ENCODE measurements at places on chromosomes 6 and 20.
A peak's percentile ranks its signal among the peaks of the same experiment; 100 is the strongest.

GRCh38 chr20:38706509-38706908 is 17.8 kb upstream of the SLC32A1 start:
- DNase-seq: no peak
- H3K27me3 ChIP-seq: peaks cover 74% of the 10 kb centered on the region
- no peaks in the 10 kb centered on the region for H3K4me1 ChIP-seq
- H3K27ac ChIP-seq: no peak overlapping the region
- H3K4me3 ChIP-seq: no peak overlapping the region

DNA sequence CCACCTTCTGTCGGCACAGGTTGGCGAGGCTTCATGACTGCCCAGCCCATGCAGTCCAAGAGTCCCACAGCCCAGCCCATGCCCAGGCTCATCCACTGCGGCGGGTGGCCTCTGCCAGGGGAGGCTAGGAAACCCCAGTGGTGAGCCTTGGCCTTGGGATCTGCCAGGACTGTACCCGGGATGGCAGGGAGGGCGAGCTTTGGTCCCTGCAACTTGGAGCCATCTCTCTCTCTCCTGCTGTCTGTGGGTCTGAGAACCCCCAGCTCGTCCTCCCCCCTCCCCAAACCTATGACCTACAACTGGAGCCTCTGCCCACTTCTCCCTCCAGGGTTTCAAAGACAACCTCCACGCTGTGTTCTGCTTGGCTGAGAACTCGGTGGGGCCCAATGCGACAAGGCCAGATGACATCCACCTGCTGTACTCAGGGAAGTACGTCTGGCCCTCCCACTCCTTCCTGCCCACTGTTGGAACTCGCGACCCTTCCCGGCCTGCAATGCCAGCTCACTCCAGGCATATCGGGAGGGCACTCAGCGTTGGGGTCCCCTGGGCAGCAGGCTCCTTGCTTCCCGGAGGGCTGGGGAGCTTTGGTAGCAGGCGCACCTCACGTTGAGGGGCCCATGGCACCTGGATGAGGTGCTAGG is 19.7 kb downstream of the NPEPL1 start:
- no peak overlapping the region for H3K4me3 ChIP-seq
- DNase-seq: peak; percentile 49
- no peak overlapping the region for H3K27ac ChIP-seq
- no peaks in the 10 kb centered on the region for H3K4me1 ChIP-seq

DNA sequence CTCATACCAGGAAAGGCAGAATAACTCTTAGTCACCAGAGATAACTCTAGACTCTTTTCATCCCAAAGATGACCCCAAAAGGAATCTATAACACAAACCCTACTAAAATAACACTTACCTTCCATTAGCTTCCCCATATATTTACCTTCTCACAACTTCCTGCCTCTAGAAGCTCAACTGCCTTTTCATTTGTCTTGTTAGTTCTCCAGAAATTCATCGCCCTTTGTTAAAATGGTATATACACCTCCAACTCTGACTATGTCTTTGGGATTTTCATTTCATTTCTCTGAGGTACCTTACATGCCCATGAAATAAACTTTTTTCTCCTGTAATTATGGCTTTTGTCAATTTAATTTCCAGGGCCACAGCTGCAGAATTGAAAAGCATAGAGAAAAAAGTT is 33.5 kb downstream of the GCM1 start:
- no peak overlapping the region for H3K4me3 ChIP-seq
- no peaks in the 10 kb centered on the region for H3K36me3 ChIP-seq
- H3K4me1 ChIP-seq: peaks cover 11% of the 10 kb centered on the region
- H3K27ac ChIP-seq: no peak overlapping the region
- DNase-seq: no peak
- no peaks in the 10 kb centered on the region for H3K27me3 ChIP-seq

GRCh38 chr20:45469336-45470261 is at the start of gene WFDC2:
Gene WFDC2, plus strand, starts transcription at chr20:45469753. Its CDS starts 29 bp downstream, at chr20:45469782.
- peaks cover 34% of the 10 kb centered on the region for H3K27me3 ChIP-seq
- H3K36me3 ChIP-seq: no peaks in the 10 kb centered on the region
- DNase-seq: no peak
- H3K4me3 ChIP-seq: peak within 1 kb of the TSS; percentile 57

DNA sequence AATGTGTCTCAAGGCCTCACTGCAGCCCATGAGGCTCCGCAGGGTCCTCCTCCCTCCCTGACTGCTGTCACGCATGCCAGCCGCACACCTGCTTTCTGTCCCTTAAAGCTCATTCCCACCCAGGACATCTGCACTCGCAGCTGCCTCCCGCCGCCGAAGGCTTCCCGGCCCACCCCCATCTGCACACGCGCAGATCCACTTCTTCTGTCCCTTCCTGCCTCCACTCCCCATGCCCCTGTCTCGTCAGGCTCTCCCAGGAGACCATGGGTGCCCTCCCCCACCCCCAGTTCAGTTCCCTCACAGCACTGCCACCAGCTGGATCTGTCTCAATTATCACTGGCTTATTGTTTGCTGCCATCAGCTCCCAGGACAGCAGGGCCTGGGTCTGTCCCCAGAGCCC is 63.0 kb downstream of the RIPOR3 start:
- no peak overlapping the region for H3K27ac ChIP-seq
- H3K36me3 ChIP-seq: no peaks in the 10 kb centered on the region
- no peak overlapping the region for H3K4me3 ChIP-seq
- no peaks in the 10 kb centered on the region for H3K27me3 ChIP-seq

GRCh38 chr6:83911278-83911677 is 51.8 kb downstream of the CYB5R4 start:
- H3K27me3 ChIP-seq: no peaks in the 10 kb centered on the region
- DNase-seq: no peak
- no peak overlapping the region for H3K4me3 ChIP-seq
- no peaks in the 10 kb centered on the region for H3K4me1 ChIP-seq
- H3K36me3 ChIP-seq: no peaks in the 10 kb centered on the region

GRCh38 chr6:11209369-11209768 is 23.1 kb downstream of the NEDD9 start:
- H3K36me3 ChIP-seq: peaks cover 4% of the 10 kb centered on the region
- no peak for DNase-seq
- H3K4me1 ChIP-seq: peaks cover 83% of the 10 kb centered on the region
- no peak overlapping the region for H3K4me3 ChIP-seq
- no peak overlapping the region for H3K27ac ChIP-seq

- peak overlapping the region; percentile 22 for H3K27ac ChIP-seq
- no peaks in the 10 kb centered on the region for H3K36me3 ChIP-seq
- no peak overlapping the region for H3K4me3 ChIP-seq
- no peaks in the 10 kb centered on the region for H3K27me3 ChIP-seq
- no peak for DNase-seq
These were observed 56.7 kb downstream of the FILIP1 start for GRCh38 chr6:75436869-75437268.

DNA sequence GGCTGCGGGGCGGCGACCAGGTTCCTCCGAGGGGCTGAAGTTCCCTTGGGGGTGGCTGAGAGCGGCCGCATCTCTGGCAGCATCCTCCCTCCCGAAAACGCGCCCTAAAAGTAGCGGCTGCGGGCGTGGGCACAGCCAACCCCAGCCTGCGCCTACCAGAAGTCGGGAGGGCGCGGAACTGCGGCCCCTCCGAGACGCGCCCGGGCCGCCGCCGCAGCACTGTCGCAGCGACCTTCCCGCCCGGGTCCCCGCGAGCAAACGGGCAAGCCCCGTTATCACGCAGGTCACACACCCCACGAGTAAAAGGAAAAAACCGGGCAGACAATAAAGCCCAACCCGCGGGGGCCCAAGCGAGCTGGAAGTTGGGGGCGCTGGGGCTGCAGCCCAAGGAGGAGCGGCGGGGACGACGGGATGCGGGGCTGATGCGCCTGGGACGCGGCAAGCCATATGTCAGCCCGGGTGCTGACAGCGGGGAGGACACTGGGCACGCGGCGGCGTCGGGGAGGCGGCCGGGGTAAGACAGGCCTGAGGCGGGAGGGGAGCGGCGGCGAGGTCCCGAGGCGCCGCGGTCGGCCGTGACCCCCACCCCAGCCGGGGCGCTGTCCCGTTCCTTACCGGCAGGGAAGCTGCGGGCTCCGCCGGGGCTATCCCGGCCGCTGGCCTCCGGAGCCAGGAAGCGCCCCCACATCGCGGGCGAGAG is 659 bp downstream of the CEP85L start:
- peak overlapping the region; percentile 97 for H3K27ac ChIP-seq
- no peaks in the 10 kb centered on the region for H3K36me3 ChIP-seq
- peaks cover 26% of the 10 kb centered on the region for H3K4me1 ChIP-seq
- peak overlapping the region; percentile 98 for H3K4me3 ChIP-seq

- DNase-seq: no peak
- no peak overlapping the region for H3K27ac ChIP-seq
- no peaks in the 10 kb centered on the region for H3K27me3 ChIP-seq
- no peak overlapping the region for H3K4me3 ChIP-seq
- peaks cover 12% of the 10 kb centered on the region for H3K4me1 ChIP-seq
These were observed 56.0 kb downstream of the MYH7B start for GRCh38 chr20:35011589-35012226.

DNA sequence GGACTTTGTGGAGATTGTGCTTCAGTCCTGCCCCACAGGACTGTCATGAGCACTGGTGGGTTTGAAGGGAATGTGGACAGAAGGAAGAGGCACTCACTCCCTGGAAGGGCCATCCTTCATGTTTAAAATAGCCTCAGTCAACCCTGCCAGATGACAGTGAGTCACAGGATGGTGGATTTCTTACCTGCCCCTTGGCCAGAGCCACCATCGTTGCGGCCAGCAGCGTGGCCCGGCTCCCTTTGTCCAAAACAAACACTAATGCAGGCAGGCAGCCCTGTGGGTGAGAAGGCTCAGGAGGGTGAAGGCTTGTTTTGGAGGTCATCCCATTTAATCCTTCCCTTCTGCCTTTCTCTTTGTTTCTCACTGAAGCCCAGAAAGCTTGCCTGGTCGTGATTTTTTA is 422.7 kb downstream of the CD83 start:
- no peaks in the 10 kb centered on the region for H3K27me3 ChIP-seq
- no peak for DNase-seq
- H3K27ac ChIP-seq: no peak overlapping the region
- H3K36me3 ChIP-seq: no peaks in the 10 kb centered on the region
- no peaks in the 10 kb centered on the region for H3K4me1 ChIP-seq
- no peak overlapping the region for H3K4me3 ChIP-seq

- no peaks in the 10 kb centered on the region for H3K27me3 ChIP-seq
- peaks cover 26% of the 10 kb centered on the region for H3K4me1 ChIP-seq
- peak overlapping the region; percentile 58 for H3K27ac ChIP-seq
- H3K36me3 ChIP-seq: peaks cover 65% of the 10 kb centered on the region
- H3K4me3 ChIP-seq: no peak overlapping the region
These were observed 36.6 kb downstream of the EZR start for GRCh38 chr6:158782432-158783166.

- DNase-seq: no peak
- no peak overlapping the region for H3K27ac ChIP-seq
- no peaks in the 10 kb centered on the region for H3K4me1 ChIP-seq
- H3K4me3 ChIP-seq: no peak overlapping the region
- no peaks in the 10 kb centered on the region for H3K27me3 ChIP-seq
- peaks cover 4% of the 10 kb centered on the region for H3K36me3 ChIP-seq
These were observed 19.0 kb downstream of the CEP85L start for GRCh38 chr6:118632359-118632758.

DNA sequence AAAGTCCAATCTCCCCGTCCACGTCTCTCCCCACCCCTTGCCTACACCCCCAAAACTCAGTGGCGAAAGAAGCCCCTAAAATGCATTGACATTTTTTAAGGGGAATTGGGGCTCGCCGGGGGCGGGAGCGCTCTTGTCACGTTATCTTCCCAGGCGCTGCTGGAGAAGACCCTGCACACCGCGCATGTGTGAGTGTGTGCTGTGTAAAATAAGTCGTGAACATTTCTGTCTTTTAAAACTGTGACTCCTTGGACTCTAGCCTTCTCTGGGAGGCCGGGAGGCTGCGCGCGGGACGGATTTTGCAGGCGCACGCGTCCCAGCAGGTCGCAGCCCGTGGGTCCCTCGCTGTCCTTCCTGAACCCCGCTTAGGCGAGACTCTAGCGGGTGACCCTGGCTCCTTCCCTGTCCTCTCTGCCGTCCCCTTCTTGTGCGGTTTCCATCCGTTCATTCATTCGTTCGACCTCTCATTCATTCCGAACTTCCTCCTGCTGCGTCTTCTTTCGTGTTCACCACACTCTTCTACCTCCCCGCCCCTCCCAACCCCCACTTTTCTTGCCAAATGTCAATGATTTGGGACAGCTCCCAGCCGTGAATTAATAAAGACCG is 2.2 kb downstream of the NRN1 start:
- peak overlapping the region; percentile 62 for H3K4me3 ChIP-seq
- H3K4me1 ChIP-seq: peaks cover 75% of the 10 kb centered on the region
- DNase-seq: no peak
- H3K27ac ChIP-seq: peak overlapping the region; percentile 69
- H3K27me3 ChIP-seq: peaks cover 96% of the 10 kb centered on the region

DNA sequence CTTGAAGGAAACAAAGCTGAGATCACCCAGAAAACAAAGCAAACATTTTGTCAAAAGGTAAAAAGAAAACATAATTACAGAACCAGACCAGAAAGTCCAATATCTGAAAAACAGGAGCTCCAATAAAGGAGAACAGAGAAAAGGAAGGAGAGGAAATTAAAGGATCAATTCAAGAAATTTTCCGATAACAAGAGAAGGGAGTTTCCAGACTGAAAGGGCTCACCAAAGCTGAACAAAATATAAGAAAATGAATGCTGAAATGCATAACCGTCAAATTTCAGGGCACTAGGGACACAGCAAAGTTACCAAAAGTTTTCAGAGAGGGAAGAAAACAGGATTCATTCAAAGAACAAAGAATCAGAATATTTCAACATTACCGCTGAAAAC is 23.9 kb downstream of the ILRUN start:
- H3K4me1 ChIP-seq: peaks cover 25% of the 10 kb centered on the region
- H3K27me3 ChIP-seq: no peaks in the 10 kb centered on the region
- no peak overlapping the region for H3K27ac ChIP-seq
- no peak for DNase-seq
- H3K4me3 ChIP-seq: no peak overlapping the region
- no peaks in the 10 kb centered on the region for H3K36me3 ChIP-seq

GRCh38 chr6:90435207-90435899 is 138.7 kb upstream of the BACH2 start:
- no peaks in the 10 kb centered on the region for H3K36me3 ChIP-seq
- H3K27ac ChIP-seq: no peak overlapping the region
- peaks cover 4% of the 10 kb centered on the region for H3K4me1 ChIP-seq
- no peaks in the 10 kb centered on the region for H3K27me3 ChIP-seq
- no peak for DNase-seq
- no peak overlapping the region for H3K4me3 ChIP-seq

DNA sequence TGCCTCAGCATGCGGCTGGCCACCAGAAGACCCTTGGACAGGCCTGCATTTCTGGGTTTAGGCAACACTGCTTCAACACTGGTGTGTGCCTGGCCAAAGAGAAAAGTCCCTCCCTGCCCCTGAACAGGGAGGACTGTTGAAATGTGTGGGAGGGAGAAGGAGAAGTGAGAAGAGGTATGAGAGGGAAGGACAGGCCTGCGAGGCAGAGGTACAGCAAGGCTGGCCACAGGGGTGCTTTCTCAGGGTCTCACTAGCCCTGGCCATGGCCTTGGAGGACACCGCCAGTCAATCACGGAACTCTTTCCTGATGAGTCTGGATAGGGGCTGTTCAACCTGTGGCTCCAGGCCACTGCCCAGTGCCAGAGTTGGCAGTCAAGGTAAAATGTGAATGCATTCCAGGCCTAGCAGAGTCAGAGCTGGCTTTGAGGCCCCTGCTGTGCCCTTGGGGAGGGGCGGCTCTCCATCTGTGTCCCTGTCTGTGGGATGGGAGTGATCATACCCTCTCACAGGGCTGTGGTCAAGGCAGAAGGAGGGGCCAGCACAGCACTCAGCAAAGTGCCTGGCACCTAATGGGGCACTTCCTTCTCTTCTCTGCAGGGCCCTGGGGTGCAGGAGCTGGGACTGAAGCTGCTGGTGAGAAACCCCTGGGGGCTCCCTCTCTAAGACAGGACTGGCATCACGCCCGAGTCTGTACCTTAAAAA is 43.2 kb upstream of the CDH22 start:
- peaks cover 34% of the 10 kb centered on the region for H3K4me1 ChIP-seq
- peak overlapping the region; percentile 31 for H3K27ac ChIP-seq
- H3K4me3 ChIP-seq: no peak overlapping the region
- no peaks in the 10 kb centered on the region for H3K27me3 ChIP-seq

All from suprapubic skin (tissue), 4 donors.